ENCODE measurements at places on chromosomes 1 and 21.

DNA sequence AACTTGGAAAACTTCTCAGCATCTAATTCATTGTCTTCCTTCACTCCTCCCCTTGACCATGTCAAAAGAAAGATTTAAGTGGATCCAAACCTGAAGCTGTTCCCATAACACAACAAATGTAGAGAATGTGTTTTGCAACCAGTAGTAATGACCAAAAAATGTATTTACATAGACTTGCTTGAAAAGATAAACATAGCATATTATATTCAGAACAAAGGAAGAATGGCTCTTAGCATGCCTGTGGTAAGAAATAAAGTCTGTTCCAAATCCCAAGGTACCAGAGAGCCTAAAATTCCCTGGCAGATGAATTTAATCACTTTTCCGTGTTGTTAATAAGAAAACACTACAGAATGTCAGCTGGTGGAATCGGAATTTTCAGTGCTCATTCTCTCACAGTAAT lies 36.8 kb downstream of the FMO3 start:
- no peak for DNase-seq

DNA sequence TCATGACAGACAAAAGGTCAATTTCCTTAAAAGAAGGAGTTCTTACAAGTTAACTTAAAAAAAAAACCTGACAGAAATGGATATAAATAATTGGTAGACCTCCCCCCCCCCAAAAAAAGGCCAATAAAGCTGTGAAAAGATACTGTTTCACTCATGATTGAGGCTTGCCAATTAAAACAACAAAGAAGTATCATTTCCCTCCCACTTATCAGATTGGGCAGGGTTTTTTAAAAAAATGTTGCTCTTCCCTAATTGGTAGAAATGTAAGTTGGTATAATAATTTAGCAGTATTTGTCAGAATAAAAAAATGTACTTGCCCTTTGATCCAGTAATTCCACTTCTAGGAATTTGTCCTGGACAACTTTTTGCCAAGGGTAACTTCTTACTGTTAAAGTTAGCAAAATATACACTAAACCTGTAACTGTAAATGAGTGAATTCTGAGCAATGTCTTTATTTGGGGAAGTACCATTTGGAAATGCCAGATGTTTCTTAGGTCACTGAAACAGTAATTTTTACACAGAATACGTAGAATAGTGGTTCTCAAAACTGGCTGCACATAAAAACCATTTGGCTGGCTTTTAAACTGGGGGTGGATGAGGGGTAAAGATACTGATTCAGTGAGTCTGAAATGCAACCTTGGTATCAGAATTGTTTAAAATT lies 17.5 kb downstream of the RNF2 start:
- DNase-seq, result no peak

DNA sequence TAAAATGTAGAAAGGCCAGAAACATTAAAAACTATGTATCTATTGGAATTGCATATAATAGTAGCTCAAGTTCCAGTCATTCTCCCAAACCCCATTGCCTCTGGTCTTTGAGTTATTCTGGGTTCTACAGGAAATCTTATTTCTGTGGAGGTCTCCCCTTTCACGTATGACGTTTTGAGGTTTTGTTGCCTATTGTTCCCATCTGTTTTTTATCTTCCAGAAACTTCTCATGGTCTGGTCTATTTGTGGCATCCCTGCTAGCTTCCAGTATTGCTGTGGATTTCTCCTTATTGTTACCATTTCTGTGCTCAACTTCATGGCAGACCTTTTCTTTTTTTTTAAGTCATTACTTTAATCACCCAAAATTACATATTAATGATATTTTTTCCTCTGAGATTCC lies 43.3 kb downstream of the DTL start:
- DNase-seq, result no peak

GRCh38 chr1:48750109-48750508 lies 26.6 kb downstream of the BEND5 start:
- DNase-seq, result no peak

GRCh38 chr1:228345201-228345930 lies 61.3 kb downstream of the TRIM11 start:
- DNase-seq, result no peak

Data from activated CD4-positive, alpha-beta T cell treated with anti-CD3 and anti-CD28 coated beads, Interleukin-2, amount 50 U/mL, for 4 hours (primary cell).